ENCODE measurements at places on chromosomes 11 and 22. TPM values are rescaled to one million over a fixed set of nuclear protein-coding genes. Genes with fewer than 3 reads are reported as not detected.

Gene LRRC74B
- not detected for total RNA-seq

Gene RPS19BP1
- 51.1 TPM for total RNA-seq

Gene CCDC15
- total RNA-seq = 6.4 TPM

Gene PPP1CA
- total RNA-seq = 159 TPM

Gene C11orf86
- total RNA-seq = not detected

Gene SAA1
- total RNA-seq = 0.33 TPM

Gene UBQLNL
- total RNA-seq = not detected

Gene KRTAP5-9
- not detected for total RNA-seq

Gene PHOX2A
- not detected for total RNA-seq

Gene USP2
- total RNA-seq = 1.00 TPM

Gene SPDYC
- total RNA-seq = not detected

Gene DLG2
- 1.1 TPM for total RNA-seq

Gene MIOX
- not detected for total RNA-seq

Gene CASP1
- total RNA-seq = 8.5 TPM

Gene NLRP14
- total RNA-seq = 0.50 TPM

Gene KCNQ1
- 0.25 TPM for total RNA-seq
